EH (cell line): ENCODE measurements at places on chromosomes 6 and 20.

DNA sequence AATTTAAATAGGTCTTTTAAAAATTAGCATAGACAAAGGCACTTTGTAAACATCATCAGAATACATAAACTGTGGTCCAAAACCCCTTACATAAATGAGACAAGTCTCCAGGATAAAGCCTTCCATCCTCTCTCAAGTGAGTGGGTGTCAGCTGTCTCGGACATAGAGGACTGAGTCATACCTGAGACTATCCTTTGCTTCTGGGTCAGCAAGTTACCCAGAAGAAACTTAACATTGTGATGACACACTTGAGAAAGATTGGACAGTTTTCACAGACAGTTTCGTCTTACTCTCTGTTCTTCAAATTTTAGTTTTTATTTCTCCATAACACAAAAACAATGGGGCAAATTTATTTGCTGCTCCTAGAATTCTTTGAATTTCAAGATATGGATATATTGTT, 838.0 kb downstream of the DHX35 start:
- peak; percentile 64 for DNase-seq

DNA sequence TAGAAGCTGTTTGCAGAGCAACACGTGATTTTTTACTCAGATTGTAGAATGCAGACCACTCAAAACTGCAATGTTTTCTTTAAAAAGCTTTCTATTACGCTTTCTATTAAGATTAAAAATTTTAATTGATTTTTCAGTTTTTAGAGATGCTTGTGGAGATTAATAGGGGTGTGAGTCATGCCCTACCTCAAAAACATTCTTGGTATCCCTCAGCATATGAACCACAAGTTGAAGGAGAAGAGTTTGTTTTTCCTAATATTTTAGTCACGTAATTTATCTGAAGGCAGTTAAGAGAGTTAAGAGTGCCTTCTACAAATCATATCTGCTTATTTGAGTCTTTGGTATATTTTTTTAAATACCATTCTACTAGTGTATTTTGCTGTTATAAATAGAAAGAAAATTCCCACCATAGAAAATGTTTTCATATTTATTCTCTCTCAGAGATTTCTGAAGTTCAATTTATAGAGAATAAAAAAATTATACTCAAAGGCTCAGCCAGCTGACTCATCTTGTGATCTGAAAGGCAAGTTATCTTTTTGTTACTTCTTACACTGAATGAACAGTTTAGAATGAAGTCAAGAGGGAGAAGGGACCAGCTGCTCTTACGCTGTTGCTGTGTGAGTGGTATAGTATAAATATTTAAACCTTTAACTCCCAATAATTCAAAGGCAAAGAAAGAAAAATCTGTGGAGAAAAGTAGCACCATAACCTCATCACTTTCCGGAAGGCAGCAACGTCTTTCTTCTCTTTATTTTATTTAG, 7.6 kb downstream of the RIPOR2 start:
- peak; percentile 84 for DNase-seq

- no peak for DNase-seq
These were observed at the start of gene DACT2 for GRCh38 chr6:168319279-168320111. TSS of gene DACT2 (minus strand) at chr6:168319777. CDS start at chr6:168319633, 144 bp downstream.

DNA sequence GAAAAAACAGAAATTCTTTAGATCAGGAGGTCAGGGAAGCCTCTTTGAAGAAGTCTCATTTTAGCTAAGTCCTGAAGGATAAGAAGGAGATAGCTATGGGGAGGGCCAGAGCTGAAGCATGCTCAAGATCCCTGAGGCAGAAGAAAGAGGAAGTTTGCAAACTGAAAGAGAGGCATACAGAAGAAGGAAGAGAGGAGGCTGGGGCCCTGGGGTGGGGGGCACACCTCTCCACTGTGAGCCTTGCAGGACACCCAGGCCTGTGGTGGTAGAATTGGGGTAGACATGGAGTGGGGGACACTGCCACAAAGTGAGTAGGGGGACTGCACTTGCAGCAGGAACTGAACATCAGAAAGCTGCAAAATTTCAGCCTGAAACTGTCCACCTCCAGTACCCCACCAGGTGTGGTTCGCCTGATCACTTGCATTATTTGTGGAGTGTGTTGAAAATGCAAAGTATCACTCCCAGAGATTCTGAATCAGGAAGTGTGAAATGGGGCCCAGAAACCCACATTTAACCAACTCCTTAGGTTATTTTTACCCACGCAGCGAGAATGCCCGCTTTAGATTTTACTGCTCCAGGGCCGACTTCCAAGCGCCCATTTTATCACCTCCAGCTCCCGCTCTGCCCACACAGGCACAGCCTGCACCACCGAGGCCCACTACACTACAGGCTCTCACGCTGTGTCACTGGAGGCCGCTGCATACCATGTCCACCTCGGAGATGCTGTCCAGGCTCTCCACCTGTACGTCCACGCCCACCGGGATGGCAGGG, 44.0 kb downstream of the GABRR2 start:
- DNase-seq = no peak

DNA sequence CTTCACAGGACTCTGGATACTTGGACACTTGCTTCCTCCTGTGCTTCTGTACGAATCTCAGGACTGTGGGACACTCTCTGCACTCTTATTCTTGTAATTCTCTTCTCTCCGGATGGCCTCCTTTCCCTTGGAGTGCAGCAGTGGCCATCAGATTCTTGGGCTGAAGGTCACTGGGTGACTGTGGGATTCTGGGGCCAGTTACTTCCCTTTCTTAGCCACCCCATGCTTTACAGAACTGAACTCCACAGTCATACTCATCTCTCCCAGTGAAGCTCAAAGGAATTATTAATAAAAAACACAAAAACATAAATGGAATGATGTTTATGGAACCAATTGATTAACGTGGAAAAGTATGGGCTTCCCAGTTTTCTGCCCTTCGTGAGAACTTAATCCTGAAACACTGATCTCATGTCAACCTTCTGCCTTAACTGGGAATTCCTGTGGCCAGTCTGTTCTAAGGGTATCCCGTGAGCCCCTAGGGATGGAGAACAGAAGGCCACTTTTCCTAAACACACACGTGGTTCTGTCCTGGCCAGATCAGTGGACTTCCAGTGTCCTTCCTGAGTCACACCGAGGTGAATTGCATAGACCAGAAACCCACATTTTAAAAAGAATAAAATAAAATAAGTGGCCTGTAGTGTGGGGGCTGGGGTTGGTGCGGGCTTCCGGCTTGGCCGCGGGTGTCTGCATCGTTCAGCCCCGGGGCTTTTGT, 23.6 kb upstream of the HLA-E start:
- DNase-seq = no peak

GRCh38 chr6:87473419-87473903, 687 bp downstream of the SLC35A1 start:
- peak; percentile 43 for DNase-seq

GRCh38 chr6:147930745-147931144, 411.9 kb upstream of the SASH1 start:
- no peak for DNase-seq
